ENCODE measurements at places on chromosomes 5 and 9. TPM values are rescaled to one million over a fixed set of nuclear protein-coding genes. Genes with fewer than 3 reads are reported as not detected.

The GRPEL2 gene
- total RNA-seq = 9.3 TPM

The PTGES gene
- total RNA-seq = 15.0 TPM

The EPB41L4B gene
- total RNA-seq = 30.8 TPM

The DMRT3 gene
- total RNA-seq = not detected

The SLC6A3 gene
- 0.22 TPM for total RNA-seq

The PCDHAC2 gene
- 1.1 TPM for total RNA-seq

The SNX18 gene
- 54.6 TPM for total RNA-seq

The ENC1 gene
- 6.8 TPM for total RNA-seq

The F2RL2 gene
- total RNA-seq = 0.34 TPM

The AGXT2 gene
- total RNA-seq = not detected

The WDR38 gene
- not detected for total RNA-seq

The CCL21 gene
- total RNA-seq = 9.5 TPM

The GGTA1 gene
- total RNA-seq = 20.9 TPM

The PCDHGA7 gene
- 4.2 TPM for total RNA-seq

The MCTP1 gene
- 75.7 TPM for total RNA-seq

The PCDHGB3 gene
- 4.4 TPM for total RNA-seq

The NOL6 gene
- total RNA-seq = 11.0 TPM

The TMC1 gene
- not detected for total RNA-seq

The PCA3 gene
- not detected for total RNA-seq

The LCN9 gene
- total RNA-seq = not detected

The HACD4 gene
- total RNA-seq = 3.5 TPM

All from subcutaneous adipose tissue (tissue), 4 donors.